ENCODE measurements at places on chromosomes 6 and 20.

DNA sequence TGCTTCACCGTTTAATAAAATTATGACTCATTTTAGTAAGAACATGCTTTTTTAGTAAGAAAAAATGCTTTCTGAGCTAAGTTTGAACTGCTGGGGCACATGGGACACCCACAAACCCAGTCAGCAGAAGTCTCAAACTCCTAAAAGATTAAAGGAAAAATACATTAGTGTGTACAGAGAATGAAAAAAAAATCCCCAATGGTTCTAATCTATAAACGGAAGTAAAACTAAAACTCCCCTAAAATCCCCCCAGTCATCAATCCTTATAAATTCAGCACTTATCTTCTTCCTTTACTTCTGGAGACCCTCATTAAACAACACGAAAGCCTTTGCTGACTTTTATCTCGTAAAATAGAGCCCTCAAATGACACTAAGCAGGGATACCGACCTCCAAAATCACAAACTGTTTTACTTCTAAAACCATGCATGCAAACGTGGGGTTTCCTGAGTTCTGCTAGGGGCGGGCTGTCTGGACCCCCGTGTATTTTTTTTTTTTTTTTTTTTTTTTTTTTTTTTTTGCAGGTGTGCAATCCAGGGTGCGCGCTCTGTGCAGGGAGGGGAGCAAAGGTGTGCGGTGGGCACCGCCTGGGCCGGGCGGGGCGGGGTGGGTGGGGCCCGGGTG, 1.1 kb upstream of the MYB start:
- no peak for DNase-seq

DNA sequence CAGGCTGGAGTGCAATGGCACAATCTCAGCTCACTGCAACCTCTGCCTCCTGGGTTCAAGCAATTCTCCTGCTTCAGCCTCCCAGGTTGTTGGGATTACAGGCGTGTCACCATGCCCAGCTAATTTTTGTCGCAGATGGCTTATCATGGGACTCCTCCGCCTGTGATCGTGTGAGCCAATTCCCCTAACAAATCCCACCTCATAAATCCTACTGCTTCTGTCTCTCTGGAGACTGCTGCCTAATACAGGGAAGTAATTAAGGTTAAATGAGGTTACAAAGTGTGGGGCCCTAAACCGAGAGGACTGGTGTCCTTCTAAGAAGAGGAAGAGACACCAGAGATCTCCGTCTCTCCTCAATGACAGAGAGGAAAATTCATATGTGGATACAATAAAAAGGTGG, 52.0 kb downstream of the TRPC4AP start:
- DNase-seq, result no peak

- DNase-seq, result no peak
Measured at GRCh38 chr6:7142228-7142801, 34.6 kb downstream of the RREB1 start.

GRCh38 chr6:84260196-84260595, 32.8 kb upstream of the CEP162 start:
- DNase-seq, result no peak

DNA sequence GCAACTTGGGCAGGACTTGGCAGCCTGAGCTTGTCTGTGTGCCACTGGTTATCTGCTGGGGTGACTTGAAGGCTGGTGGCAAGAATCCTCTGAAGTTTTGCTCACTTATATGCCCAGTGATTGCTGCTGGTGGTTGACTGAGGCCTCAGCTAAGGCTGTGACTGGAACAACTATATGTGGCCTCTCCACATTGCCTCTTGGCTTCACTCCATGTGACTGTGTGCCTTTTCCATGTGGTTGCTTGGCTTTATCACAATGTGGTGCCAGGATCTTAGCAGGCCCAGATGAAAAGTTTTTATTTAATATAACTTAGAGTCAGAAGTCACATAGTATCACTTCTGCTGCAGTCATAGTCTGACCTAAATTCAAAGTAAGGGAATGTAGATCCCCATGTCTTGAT, 104.5 kb downstream of the ADAT2 start:
- no peak for DNase-seq

DNA sequence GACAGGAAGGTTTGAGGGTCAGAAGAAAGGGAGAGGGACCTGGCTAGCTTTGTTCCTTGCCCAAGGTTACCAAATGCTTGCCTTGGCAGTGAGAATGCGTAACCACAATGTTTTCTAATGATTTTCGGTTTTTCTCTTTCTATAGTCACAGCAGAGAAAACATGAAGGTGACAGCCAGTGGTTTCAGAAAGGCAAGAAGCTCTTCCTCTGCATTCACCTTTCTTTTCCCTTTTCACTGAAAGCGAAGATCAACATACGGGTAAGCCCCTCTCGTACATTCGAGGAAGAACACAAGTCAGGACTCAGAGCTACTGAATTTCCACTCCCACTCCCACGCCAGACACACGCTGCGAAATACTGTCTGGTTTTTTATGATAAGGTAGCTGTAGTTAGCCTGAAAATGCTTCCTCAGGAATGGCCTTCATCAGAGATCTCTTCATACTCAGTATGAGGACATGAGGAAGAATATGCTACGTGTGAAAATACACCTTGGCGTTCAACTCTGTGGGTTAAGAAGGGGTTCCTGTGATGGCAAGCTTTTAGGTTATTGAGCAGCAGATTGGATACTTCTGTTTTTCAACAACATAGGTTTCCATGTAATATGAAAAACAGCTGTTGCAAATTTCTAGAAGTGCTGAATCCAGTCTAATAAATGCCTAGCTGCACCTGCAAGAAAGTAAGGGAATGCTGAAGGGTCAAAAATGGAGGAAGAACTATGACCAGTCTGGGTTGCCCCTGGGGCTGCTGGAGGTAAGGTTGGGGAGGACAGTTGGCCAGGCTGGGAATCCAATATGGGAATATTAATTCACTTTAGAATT, 7.4 kb upstream of the CD83 start:
- DNase-seq, result no peak

GRCh38 chr6:163457637-163458561, 43.4 kb downstream of the QKI start:
- no peak for DNase-seq

- DNase-seq, result no peak
Measured at GRCh38 chr6:161607696-161608297, 333.9 kb upstream of the AGPAT4 start.

- no peak for DNase-seq
Measured at GRCh38 chr20:11132819-11133415, 459.1 kb upstream of the JAG1 start.

DNA sequence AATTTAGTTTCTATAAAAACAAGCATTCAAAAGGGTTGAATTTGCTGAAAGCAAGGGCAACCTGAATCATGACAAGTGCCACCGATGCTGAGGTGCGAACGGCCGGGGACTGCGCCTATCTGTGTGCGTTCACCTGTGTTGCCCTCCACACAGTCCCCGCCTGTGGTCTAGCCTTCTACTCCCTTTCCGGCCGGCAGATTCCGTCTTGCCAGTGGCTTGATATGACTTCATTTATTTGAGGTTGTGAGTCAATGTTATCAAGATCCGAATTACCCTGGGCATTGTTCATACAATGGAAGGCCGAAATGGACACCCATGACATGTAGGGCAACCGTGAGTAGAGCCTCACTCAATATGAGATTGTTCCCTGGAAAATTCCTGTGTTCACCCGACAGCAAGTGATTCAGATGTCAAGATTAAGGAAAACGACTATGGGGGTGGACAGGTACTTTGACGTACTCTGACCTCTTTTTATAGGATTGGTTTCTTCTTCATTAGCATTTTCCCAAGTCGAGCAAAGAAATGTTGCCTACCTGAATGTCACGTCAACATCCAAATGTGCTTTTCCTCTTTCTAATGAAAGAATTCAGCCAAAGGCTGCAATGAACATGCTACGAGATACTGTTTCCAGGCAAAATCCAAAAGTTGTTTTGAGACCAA, 41.1 kb upstream of the NEDD9 start:
- no peak for DNase-seq

DNA sequence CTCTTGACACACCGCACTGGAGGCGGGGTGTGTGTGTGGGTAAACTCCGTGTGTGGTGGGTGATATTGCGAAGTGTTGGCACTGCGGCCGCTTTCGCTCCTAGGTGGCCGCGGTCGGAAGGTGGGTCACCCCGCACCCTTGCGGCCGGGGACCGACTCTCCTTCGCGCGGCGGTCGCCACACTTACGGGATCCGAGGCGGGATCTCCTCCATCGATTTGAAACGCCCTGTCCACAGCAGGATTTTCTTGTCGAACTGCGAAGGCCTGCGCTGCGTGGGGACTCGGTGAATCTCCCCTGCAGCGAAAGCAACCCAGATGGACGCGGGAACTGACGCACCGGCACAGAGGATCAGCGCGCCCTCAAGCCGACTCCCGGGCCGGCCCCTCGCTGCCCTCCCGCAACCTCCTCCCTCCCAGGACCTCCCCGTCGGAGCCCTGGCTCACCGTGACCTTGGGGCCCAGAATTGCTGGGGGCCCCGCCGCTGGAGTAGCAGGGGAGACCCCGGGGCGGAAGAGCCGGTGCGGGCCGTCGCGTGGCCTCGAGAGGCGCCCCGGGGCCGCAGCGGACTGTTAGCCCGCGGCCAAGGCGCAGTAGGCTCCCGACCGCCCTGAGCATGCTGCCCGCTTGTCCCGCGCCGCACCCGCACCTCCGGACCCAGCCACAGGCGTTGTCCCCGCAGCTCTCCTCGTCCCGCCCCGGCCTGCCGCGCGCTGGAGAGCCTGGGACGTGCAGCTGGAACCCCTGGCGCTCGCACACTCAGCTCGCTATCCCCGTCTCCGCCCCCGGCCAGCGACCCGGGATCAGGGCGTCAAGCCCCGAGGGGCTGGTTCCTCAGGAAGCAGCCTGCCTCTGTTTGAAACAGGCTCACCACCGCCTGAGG, at the start of gene FAM162B:
FAM162B (minus strand) TSS at position 759 of the 881 bp plus-strand sequence; CDS start at position 616, 143 bp downstream.
- DNase-seq, result no peak

- DNase-seq, result no peak
Measured at GRCh38 chr20:24805456-24806238, 143.4 kb upstream of the CST7 start.

DNA sequence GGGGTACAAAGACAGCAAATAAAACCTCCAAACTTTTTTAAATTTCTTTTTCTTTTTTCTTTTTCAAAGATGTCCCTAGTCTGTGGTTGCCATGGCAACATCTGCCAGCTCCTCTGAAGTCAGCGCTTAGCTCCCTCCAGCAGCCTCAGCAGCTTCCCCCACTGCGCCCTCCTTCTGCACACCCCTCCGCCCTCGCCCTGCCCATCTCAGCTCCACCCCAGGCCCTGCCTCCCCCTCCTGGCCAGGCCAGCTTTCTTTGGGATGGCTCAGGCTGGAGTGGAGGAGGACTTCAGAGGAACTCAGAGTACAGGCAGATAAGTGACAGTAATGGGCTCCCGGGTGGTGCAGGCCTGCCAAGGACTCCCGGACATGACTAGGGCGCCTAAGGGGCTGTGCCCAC, 104.6 kb downstream of the LRFN2 start:
- no peak for DNase-seq

DNA sequence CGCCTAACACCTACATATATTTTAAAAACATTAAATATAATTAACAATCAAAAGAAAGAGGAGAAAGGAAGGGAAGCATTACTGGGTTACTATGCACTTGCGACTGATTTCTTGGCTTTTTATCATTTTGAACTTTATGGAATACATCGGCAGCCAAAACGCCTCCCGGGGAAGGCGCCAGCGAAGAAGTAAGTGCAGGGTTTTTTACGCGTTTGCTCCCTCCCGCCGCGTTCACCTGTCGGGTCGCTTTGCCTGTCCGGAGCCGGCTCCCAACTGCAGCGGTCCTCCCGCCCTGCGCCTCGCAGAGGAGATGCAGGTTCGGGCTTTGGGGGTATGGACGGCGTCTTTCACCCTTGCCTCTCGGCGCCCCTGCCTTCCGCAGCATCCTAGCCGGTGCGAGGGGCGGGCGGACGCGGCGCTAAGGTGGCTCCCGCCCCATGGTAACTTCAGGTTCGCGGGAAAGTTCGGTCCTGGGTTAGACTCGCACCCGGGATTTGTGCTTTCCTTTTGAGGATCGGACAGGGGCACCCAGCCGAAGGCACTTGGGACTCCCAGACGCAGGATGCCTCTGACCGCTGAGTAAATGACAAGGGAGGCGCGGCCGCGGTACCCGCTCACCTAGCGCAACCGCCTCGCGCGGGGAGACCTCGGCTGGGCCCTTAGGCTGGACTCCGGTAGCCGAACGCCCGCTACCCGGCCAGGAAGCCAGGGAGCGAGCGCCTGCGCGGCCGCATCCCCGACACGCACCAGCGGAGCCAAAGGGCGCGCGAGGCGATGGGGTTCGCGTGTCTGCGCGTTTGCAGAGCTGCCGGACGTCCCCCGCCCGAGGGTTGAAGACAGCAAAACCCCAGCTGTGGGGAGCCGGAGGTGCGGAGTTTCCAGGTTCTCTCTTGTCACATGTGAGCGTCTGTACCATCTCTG, 891 bp downstream of the RSPO3 start:
- no peak for DNase-seq

DNA sequence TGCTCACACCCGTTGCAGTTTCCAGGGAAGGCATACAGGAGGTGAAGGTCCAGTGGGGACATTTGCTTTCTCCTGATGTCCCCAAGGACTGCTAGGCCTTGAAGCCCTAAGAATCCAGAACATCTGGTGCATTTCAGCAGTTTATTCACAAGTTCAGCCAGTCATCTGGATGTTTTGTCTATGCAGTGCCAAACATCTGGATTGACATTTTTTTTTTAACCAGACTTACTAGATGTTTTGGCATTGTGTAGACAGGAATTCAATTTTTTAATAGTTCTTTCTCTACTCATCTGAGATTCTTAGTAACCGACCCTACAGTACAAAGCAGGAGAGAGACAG, 256.2 kb downstream of the CLIC5 start:
- DNase-seq, result no peak

DNA sequence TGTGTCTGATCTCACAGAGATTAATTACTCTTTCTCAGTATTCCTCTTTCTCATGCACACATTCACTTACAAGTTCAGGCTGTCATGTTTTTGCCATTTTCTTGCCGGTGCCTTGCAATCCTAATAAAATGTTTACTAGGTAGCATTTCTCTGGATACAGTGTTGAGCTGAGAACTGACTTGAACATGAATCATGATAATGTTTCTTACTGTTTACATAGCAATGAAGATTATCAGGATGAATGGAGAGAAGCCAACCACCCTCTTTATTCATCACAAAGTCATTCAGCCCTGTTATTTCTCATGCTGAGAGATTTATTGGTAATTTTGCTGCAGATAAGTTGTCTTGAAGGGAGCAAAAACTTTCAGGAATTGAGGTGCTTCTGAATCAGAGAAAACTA, 185.5 kb upstream of the ECI2 start:
- no peak for DNase-seq

GRCh38 chr6:56327946-56328727, 80.8 kb upstream of the COL21A1 start:
- no peak for DNase-seq

DNA sequence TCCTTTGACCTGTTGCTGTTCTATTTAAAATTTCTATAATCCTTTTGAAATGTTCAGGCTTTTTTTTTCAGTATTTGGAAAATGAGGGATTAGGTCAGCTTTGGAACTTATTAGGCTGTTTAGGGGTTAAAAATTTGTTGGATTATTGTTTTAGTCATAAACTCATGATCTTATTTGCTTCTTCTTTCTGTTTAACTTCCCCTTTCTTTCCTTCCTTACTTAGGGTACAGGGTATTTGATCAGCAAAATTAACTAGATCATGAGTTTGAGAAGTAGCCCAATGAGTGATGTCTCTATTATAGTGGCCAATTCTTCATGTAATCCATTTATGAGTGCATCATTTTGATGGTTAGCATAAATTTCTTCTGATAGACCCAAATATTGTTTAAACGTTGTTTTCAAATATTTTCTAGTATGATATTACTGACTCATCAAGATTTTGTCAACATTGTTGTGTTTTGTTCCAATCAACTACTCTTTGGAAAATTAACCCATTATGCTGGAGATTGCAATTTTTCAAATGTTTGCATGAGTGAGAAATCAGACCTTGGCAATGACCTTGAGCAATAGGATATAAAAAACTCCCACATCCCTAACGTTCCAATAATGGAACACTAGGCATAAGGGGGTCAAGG, 94.4 kb downstream of the OTOR start:
- no peak for DNase-seq
